ENCODE measurements at places on chromosomes 12 and 14.

DNA sequence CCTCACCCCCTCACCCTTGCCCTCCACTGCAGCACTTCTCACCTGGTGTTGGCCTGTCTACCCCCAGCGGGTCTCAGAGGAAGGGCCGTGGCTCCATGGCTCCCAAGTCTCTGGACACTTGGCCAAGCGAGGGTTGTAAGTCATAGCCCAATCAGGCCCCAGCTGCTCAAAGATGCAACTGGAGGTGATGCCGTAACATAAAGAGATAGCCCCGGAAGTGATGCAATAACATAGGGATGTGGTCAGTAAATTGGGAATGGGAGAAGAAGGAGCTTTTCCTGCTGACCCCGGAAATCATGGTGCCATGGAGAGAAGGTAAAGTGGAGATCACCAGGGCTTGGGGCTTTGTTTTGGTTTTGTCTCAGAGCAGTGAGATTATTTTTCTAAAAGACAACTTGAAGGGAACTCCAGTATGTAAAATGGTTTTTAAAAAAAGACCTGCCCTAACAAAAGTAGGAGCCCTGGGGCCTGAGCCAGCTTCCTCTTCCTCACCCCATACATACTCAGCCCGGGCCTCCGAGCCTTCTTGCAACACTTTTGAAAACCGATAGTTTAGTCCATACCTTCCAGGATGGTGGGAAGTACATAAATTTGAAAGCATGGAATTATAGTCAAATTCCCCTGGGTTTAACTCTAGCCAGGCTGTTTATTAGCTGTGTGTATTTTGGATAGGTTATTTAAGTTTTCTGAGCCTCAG is 212.5 kb downstream of the CRADD start:
- H3K27me3 ChIP-seq: no peaks in the 10 kb centered on the region
- no peaks in the 10 kb centered on the region for H3K36me3 ChIP-seq
- no peak for DNase-seq
- H3K4me3 ChIP-seq: no peak overlapping the region

DNA sequence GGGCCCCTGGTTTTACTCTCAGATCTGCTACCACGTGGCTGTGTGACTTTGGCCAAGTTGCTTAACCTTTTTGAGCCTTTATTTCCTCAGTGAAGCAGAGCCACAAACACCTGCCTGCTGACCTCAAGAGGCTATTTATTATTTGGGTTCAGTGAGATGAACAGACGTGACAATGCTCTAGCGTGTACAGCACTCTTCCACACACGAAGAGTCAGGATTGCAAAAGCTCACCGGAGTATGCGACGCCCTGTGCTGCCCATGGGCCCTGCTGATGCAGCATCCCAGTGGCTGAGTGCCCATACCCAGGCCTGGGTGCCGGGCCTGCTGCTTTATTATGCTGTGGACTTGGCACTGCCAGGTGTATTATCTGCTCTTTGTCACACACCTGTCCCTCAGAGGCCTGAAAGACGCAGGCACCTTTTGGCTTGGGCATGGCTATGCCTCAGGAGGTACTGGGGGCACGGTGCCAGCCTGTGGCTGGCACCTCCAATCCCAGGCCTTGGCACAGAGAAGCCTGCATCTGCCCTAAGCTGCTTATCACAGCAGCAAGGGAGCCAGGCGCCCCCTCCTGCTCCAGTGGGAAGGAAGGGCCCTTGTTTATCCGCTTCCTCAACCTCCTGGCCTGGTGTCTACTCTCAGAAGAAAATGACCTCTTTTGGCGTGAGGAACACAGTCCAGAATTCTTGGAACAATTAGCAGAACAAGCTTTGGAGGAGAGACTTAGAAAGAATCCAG is 22.3 kb upstream of the TC2N start:
- peaks cover 53% of the 10 kb centered on the region for H3K4me1 ChIP-seq
- no peaks in the 10 kb centered on the region for H3K27me3 ChIP-seq
- H3K4me3 ChIP-seq: no peak overlapping the region
- no peak for DNase-seq
- H3K27ac ChIP-seq: no peak overlapping the region
- H3K36me3 ChIP-seq: no peaks in the 10 kb centered on the region

DNA sequence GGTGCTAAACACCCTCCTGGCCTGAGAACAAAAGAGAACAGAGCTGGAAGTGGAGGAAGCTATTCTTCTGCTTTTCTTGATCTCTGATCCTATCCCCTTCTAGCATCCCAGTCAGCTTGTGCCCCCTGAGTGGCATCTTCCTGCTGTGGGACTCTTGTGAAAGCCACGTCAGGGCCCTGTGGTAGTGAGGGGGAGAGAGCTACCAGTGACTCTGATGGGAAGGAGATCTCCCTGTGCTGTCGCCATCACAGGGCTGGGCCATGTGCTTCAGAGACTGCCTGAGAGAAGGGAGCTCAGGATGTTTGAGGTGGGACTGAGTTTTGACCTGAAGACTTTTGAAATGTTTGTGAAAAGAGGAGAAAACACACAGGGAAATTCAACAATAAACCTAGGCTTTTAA is 107.6 kb upstream of the FUT8 start:
- H3K36me3 ChIP-seq: no peaks in the 10 kb centered on the region
- no peaks in the 10 kb centered on the region for H3K27me3 ChIP-seq

- H3K27ac ChIP-seq: no peak overlapping the region
- H3K36me3 ChIP-seq: no peaks in the 10 kb centered on the region
- no peak for DNase-seq
- no peaks in the 10 kb centered on the region for H3K4me1 ChIP-seq
Observed at GRCh38 chr12:130218682-130219081, 56.4 kb downstream of the FZD10 start.

DNA sequence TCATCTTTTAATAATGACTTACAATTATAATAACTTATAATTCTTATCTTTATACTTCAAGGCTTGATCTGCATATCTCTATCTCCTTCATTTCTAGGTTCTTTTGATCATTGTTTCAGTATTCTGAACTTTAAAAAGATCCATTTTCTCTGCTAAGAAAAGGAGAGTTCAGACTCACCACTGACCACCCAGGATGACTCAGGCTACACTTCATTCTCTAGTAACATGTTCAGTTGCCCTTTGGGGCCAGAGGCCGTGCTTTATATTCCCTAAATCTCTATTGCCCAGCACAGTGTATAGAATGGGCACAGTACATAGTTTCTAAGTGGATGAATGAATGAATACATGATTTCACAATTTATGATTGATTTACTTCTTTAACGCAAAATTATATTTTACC is 268.7 kb downstream of the AKAP6 start:
- no peaks in the 10 kb centered on the region for H3K4me1 ChIP-seq
- H3K27ac ChIP-seq: no peak overlapping the region
